Right renal pelvis (tissue), 4 donors: ENCODE measurements at places on chromosomes 2 and 18.

- DNase-seq = no peak
Observed at GRCh38 chr18:42480441-42480840, 525.4 kb downstream of the PIK3C3 start.

GRCh38 chr2:120632796-120633646, 102.6 kb upstream of the GLI2 start:
- no peak for DNase-seq

- no peak for DNase-seq
Observed at GRCh38 chr2:137802038-137802437, 162.2 kb upstream of the HNMT start.

DNA sequence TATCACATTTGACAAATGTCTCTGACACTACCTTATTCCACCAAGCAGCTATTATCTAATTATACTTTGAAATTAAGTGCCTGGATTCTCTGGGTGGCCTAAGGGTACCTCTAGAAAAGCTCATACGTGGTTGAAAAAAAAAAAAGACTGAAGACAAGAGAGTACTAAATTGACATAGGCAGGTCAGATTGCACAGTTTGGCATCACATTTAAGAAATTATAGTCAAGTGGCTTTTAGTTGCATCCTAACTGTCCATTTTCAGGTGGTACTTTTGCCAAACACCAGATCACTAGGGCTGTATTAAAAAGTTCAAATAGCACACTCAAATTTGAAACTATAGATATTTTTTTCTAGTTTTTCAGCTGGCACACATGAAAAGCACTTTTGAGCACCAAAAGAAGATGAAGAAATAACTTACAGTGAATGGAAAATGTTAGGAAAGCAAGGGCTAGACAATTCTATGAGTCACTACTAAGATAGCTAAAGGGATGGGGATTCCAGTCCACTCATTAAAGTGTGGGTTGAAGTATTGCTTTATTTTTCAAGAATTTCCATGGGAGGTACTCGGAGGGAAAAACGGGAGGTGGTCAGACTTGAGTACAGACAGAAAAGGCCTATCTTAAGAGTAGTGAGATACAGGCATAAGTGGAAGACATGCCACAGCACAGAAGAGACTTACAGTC, 106.5 kb upstream of the COL5A2 start:
- DNase-seq = no peak

DNA sequence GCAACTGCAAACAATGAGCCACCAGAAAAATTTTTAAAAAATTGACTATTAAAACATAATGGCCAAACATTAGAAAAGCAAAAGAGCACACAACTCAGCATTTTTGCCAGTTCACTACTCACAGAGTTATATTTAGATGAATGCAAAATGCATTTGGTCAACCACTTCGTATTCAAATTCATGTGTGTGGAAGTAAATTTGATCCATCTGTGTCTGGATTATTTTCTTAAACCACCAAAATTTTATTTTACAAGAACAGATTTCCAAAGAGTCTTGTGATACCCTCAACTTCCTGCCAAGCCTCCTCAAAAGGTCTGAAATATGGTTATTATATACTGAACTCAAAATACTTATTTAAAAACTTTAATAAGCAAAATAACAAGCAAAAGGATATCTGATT, 57.4 kb downstream of the PPP1R1C start:
- no peak for DNase-seq

DNA sequence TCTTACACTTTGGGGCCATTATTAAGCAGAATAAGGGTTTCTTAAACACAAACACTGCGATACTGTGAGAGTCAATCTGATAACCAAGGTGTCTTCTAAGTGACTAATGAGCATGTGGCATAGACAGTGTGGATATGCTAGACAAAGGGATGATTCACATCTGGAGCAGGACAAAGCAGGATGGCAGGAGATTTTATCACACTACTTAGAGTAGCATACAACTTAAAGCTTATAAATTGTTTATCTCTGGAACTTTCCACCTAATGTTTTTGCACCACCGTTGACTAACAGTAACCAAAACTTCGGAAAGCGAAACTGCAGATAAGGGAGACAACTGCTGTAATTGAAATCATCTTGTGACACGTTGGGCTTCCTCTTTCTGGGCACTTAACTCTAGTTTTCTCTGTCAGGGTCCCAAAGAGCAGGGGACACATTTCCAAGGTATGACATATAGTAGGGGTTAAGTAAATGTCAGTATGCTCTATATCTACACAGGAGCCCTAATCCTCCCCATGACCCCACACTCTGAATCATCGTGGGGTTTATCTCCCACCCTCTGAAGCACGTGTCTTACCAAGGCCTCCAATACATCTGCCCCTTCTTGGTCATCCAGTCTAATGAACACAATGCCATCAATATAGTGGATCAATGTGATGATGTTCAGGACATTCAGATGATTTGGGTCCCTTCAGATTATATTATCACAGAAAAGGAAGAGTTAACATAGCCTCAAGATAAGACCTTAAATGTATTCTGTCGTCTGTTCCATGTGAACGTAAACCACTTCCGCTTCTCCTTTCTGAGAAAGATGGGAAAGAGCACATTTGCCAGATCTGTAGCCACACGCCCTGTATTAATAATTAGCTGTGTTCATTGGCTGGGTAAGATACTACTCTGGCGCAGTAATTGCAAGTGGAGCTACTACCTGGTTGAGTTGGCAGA, 78.7 kb downstream of the FTCDNL1 start:
- no peak for DNase-seq

DNA sequence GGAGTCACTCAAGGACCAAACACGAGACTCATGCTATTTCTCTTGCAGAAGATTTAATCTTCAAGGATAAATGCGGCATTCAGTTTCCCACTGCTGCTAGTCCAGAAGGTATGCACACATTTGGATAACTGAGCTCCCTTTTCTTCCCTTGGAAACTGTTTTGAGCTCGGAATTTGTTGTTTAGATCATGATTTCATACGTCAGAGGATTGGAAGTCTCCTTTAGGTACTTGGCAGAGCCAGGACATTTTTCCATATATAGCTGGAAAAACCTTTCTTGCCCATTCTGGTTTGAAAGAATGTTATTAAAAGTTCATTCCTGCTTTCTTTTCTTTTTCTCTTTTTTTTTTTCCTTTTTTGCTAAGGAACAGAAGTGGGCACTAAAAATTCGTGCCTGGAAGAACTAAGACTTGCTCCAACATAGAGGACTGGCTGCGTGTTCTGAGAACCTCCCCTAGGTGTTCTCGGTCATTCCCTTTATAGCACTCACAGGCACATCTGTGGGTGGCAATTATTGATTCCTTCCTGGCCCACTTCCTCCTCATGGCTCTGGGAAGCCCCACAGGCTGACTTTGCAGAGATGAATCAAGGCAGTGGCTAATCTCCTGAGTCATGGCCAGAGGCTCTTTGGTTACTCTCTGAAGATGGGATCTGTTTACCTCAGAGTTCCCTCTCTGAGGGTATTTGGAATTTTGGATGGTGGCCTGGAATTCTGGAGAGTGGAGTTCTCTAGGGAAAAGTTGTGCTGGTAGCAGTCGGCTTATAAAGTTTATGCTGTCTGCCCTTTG, 104.8 kb downstream of the PLCL1 start:
- no peak for DNase-seq

DNA sequence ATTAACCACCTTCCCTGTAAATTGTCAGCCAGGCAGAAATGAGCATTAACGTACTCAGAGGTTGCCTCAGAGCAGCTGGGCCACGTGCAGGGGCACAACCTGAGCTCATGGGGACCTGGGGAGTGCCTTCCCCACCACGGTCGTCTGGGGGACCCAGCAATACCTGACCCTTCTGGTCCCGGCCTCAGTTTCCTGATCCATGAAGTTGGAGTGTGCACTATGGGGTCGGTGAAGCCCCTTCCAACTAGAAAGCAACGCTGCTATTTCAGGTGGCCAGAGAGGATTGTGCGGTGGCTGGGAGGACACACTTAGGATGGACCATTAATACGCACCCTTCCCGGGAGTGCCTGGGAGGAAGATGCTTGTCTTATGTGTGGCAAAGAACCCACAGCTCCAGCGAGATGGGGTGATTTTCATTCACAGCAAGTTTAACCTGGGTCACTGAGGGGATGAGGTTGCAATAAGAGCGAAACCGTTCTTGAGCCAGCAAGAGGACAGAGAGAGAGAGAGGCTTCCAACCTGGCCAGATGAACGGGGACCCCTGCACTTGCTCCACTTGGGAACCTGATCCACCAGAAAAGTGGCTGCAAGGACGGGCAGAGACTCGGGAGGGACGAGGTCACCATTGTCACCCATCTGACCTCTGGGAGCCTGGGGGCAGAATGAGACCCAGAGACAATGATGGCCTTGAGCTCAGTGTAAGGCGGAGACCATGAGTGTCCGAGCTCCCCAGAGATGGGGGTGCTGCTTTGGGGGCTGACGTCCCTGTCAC, 36.2 kb downstream of the NGEF start:
- DNase-seq = no peak

- DNase-seq = no peak
Observed at GRCh38 chr2:60553495-60554073, at the start of gene BCL11A. Gene BCL11A (minus strand): TSS chr2:60553654. CDS start chr2:60553270, 384 bp downstream.

DNA sequence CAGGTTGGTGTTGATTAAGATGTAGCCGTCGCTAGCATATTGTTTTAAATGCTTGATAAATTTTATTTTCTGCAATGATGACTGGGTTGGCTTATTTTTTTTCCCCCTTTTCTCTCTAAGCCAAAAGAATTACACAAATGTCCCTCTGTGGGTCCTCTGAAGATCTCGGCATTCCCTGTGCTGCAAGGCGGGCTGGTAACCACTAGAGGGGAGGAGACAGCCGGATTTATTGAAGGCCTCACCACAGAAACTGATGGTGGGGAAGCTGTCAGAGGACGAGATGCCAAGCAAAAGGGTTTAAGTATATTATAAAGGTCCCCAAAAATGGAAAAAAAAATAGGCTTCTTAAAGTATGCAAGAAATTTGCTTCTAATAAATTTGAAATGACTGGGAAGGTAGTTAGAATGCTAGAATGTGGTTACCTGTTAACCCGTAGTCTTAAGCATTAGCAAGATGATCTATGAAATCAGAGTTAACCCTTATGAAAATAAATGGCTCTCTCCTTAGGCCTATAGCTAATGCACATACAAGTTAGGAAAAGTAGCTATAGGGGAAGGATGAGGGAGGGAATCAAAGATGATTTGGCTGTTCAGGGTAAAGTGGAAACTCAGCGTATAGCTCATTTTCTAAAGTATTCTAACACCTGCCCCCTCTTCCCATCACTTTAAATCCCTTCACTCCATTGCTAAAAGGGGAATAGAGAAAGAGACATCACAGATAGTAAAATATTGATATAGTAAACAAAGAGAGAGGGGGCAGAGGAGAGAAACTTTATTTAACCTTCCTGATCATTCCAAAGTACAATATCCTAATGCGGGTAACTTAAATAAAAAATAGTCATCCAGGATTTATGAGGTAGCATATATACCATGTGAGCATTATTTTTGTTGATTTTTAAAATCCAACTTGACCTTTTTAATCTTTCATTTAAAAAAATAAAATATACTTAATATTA, 894.5 kb upstream of the POU3F3 start:
- DNase-seq = peak; percentile 18

GRCh38 chr2:156455361-156455975, 19.3 kb downstream of the GPD2 start:
- DNase-seq = no peak

DNA sequence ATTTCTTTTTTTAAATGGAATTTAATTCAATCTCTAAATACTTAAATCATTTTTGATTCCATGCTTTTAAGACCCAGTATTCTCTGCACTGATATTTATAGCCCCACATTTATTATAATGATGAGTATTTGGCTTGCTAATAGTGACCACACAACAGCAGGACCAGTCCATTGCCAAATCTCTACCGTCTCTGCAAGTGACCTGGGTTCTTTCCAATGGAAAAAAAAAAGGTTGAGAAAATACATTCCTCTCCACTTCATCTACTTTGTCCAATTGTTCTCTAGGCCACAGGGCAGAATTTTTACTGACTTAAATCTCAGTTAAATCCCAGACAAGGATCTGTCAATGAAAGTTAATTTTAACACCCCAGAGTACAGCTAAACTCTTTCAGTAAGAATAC, 20.5 kb downstream of the GRB14 start:
- DNase-seq = no peak

DNA sequence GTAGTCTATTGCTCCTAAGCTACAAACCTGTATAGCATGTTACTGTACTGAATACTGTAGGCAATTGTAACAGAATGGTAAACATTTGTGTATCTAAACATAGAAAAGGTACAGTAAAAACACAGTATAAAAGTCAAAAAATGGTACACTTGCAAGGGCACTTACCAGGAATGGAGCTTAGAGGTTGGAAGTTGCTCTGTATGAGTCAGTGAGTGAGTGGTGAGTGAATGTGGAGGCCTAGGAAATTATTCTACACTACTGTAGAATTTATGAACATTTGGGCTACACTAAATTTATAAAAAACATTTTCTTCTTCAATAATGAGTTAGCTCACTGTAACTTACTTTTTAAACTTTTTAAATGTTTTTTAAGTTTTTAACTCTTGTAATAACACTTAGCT, 19.0 kb downstream of the NABP1 start:
- DNase-seq = no peak

GRCh38 chr2:30789670-30790210, 17.5 kb downstream of the CAPN13 start:
- no peak for DNase-seq

DNA sequence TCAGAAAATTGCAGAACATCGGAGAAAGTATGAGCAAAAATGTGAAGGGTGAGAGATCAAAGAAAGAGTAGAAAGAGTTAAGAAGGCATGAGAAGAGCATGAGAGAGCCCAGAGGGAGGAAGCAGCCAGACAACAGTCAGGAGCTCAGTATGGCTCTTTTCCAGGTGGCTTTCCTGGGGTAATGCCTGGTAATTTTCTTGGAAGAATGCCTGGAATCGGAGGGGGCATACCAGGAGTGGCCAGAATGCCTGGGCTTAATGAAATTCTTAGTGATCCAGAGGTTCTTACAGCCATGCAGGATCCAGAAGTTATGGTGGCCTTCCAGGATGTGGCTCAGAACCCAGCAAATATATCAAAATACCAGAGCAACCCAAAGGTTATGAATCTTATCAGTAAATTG, 271.8 kb upstream of the TFPI start:
- DNase-seq = no peak

DNA sequence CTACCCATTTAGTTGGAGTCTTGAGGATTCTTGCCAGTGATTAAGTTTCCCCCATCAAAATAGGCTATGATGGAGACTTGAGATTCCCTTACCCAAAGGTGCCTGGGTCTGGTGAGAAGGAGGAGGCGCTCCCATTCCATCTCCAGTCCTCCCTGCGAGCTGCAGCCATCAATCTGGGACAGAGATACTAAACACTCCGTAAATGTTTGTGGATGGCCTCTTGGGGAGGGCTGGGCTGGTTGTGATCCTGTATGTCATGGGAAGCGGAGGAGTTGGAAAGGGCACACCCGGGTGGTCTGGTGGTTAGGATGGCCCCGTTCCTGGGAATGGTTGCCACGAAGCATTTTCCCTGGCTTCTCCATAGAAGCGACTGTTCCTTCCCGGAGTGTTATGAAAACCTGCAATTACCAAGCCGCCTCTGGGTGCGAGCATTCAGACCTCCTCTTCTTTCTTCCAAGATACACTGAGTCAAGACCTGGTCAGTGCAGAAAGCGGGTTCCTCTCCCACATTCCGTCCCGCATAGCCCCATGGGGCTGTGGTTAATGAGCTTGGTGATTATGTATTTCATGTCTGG, 196.9 kb downstream of the CTIF start:
- DNase-seq = no peak

- DNase-seq = no peak
Observed at GRCh38 chr2:15262792-15263191, 298.3 kb downstream of the NBAS start.

- no peak for DNase-seq
Observed at GRCh38 chr2:40315683-40316082, 136.2 kb downstream of the SLC8A1 start.

- DNase-seq = no peak
Observed at GRCh38 chr18:71643822-71644221, 900.3 kb downstream of the CBLN2 start.
